ENCODE measurements at places on chromosomes 3 and 15.
A peak's percentile ranks its signal among the peaks of the same experiment; 100 is the strongest.

- DNase-seq: no peak
Observed at GRCh38 chr3:73164622-73165021, 103.2 kb downstream of the EBLN2 start.

DNA sequence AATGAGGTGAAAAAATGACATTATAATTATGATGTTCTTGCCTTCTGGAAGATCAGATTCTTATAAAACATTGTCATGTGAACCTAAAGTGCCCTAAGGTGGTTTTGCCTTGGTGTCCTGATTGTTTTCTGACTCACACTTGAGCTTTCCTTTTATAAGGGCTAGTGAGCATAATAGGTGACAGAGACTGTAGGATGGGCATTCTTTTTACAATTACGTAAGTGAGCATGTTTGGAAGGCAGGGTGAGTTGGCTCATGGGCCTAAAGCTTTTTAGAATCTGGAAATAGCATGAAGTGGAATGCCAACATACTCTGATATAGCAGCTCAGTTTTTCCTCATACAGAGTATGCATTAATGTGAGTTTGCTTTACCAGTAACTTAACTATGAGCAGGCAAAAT, 41.2 kb downstream of the CRYBG3 start:
- no peak for DNase-seq

DNA sequence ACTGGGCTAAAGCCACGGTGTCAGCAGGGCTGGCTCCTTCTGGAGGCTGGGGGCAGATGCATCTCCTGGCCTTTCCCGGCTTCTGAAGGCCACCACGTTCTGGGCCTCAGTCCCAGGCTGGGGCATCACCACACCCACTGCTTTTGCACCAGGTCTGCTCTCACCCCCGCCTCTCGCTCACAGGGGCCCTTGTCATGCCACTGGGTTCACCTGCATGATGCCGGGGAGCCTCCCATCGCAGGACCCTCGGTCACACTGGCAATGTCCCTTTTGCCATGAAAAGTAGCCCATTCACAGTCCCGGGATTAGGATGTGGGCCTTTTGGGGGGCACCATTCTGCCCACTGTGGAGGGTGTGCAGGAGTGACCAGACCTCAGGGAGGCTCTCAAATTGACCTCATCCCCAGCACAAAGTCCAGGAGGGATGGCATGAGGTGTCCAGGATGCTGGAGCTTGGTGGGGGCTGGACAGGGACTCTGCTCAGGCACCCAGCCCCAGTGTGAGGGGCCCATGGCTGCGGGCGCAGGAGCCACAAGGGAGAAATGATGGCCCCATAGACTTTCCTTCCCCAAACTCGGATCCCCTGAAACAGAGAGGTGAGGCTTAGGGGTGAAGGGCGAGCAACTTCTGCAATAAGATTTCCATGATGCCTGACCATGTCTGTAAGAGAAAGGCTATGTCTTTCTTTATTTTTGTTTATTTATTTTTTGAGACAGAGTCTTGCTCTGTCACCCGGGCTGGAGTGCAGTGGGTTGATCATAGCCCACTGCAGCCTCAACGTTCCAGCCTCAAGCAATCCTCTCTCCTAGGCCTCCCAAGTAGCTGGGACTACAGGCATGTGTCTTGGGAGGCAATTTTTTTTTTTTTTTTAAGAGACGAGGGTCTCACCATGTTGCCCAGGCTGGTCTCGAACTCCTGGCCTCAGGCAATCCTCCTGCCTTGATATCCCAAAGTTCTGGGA, 189.1 kb downstream of the GOLGA6L6 start:
- DNase-seq: no peak

DNA sequence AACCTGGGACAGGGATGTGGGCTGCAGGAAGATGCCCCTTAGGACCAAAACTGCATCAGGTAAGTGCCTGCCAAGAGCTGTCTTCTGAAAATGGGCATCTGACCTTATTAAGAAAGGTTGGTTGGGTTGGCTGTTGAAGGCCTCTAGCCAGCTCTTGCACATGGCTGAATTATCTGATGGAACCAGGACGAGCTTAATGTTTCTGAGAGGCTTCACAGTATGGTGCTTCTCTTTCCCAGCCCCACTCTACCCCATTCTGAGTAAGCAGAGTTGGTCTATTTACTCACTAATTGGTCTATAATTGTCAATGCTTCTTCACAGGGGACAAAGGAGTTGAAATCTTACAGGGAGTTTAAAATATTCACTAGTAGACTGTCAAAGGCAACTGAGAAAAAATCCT, 48.4 kb downstream of the DTWD1 start:
- no peak for DNase-seq

GRCh38 chr15:70664494-70664893, 98.9 kb downstream of the UACA start:
- no peak for DNase-seq

GRCh38 chr3:28286595-28286994, 45.2 kb downstream of the CMC1 start:
- no peak for DNase-seq

GRCh38 chr3:149448331-149448831, 26.1 kb upstream of the TM4SF4 start:
- DNase-seq: no peak

DNA sequence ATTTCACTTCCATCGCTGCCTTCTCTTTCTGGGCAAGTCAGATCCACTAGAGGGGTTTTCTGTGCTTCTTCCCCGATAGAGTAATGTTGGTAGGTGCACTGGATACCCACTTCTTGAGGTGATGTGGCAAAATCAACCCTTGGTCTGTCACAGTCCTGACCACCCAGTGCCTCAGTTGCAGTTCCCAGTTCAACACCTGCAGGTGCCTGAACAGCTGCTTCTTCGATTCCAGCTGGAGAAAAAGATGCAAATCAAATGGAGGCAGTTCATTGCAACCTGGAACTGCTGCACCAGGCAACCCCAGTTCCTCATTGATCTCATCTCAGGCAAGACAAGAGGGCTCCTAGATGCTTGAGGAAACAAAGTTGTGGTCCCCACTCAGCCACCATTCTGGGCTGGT, 186.6 kb downstream of the UBE2E2 start:
- DNase-seq: no peak

- no peak for DNase-seq
Observed at GRCh38 chr3:171357721-171358120, 102.5 kb downstream of the TNIK start.

- no peak for DNase-seq
Observed at GRCh38 chr3:80535286-80535685, 767.5 kb upstream of the ROBO1 start.

GRCh38 chr3:6878731-6879130, 17.8 kb downstream of the GRM7 start:
- DNase-seq: no peak

DNA sequence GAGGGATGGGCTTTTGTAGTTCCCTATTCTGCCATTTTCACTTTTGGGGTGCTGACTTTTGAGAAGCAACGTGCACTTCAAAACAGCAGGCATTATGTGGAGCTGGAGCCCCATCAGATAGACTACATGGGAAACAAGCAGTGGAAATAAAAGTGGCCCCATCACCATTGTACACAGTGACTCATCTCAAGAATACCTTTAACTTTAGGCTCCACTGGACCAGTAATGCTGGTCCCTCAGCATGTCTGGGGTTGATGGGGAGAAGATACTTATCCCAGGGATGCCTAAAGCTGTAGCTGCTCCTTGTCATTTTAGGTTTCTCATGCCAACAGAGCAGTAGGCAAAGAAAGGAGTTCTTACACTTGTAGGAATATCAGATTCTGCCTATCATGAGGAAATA, 45.0 kb downstream of the LSM3 start:
- DNase-seq: no peak

GRCh38 chr15:63318344-63318743, 40.9 kb downstream of the APH1B start:
- DNase-seq: no peak

DNA sequence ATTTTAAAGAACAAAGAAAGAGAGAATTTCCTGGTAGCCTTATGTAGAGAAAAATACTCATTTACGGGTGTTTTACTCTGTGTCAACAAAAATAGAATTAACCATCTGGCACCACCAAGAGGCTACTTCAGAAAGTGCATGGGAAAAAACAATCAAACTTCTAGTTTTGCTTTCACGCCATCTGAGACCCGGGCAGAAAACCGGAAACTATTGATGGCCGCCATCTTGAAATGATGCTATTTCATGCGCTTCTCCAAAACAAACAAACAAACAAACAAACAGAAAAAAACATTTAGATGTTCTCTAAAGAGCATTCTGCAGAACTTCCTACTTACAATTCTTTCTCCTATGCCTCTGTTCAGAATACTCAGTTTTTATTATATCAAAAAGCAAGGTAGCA, 49.4 kb upstream of the SYNPR start:
- DNase-seq: no peak

GRCh38 chr3:170330366-170330765, 27.1 kb upstream of the SKIL start:
- DNase-seq: no peak

DNA sequence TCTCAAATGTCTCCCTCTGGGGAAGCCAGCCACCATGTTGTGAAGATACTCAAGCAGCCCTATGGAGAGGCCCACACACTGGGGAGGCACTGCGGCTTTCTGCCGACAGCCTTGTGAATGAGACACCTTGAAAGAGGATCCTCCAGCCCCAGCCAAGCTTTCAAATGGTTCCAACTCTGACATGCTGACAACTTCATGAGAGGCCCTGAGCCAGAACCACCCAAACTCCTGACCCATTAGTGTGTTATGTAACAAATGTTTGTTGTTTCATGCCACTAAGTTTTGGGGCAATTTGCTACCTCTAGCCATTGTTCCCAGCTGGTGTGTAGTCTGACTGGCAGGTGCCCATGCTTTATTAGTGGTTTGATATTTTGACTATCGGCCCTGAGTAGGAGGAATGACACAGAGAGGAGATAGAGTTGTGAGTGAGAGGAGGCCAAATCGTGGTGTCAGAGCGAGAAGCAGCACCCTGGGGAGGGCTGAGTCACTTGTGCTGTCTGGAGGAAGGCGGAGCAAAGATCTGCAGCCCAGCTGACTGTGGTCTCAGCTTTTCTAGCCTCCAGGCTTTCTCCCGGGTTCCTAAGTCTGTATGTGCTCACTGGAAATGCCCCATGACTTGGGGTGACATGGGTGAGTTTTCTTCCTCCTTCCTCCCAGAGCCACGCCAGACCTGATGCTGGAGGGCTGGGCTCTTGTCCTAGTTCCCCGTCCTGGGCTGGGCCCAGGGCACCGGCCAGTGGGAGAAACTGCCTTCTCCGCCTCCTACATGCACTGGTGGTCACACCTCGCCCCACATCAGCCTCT, 56.7 kb upstream of the BLM start:
- peak; percentile 69 for DNase-seq

DNA sequence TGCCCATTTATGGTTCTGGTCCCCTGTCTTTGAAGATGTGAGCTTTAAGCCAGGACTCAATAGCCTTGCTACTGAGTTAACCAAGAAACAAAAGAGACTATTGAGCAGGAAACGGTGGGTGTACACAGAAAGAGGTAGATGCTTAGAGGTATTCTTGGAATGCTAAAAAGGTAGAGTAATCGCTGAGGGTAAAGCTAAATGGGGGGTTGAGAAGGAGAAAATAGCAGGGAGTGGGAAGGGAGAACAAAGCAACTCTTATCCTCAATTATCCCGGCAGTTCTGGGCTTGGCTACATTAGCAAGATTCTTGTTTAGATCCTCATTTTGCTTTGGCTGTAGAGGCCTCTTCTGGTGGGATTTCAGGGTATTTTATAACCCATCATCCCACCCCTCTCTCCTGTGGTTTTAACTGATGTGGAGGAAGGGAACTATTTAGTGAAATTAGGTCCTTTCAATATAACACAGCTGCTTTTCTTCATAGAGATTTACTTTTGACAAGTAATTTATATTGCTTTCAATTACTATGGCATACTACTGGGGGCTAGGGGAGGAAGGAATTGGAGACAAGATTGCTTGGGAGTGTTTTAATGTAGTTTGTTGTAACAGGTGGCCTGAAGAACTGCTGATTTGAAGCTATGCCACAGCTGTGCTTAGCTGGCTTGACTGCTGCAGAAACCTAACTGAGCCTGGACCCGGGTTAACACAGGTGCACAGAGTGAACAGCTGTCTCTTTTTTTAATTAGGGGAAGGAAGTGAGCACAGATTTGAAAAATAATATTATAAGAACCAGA, 234.3 kb upstream of the CCDC54 start:
- DNase-seq: no peak

GRCh38 chr15:33089878-33090757, 104.4 kb downstream of the FMN1 start:
- DNase-seq: no peak

DNA sequence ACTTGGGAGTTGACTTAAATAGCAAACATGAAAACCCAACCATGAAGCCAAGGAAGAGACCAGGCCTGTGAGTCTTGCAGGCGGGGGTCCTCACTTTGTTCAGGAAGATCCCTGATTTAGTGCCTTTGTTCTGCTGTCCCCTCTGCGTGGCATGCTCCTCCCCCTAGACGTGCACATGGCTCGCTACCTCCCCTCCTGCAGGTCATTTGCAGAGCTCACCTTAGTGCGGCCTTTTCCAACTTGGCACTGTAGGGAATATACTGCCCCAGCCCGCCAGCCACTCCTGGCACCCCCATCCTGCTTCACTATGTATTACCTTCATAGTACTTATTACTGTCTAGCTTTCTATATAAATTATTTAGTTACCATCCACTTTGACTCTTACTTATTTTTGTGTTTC, 18.3 kb downstream of the GXYLT2 start:
- no peak for DNase-seq

GRCh38 chr3:128917291-128917690, 37.9 kb downstream of the ACAD9 start:
- DNase-seq: no peak

DNA sequence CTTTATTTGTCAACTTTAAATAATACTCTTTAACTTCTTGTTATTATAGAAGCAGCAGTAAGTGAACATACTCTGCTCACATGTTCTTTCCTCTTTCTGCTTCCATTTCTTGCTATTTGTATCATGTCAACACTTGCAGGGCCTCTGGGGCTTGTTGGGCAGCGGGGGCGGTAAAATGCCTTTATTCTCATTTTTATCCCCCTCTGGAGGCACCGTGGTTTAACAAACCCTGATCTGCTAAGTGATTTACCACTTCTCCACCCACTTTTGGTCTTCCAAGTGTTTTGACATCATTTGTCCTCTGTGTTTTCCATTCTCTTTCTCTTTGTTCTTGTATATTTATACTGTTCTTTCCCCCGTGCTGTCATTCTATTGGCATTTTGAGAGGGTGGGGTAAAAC, 33.9 kb downstream of the SCN10A start:
- no peak for DNase-seq

GRCh38 chr15:79724312-79724711, 172.5 kb downstream of the MTHFS start:
- DNase-seq: no peak

DNA sequence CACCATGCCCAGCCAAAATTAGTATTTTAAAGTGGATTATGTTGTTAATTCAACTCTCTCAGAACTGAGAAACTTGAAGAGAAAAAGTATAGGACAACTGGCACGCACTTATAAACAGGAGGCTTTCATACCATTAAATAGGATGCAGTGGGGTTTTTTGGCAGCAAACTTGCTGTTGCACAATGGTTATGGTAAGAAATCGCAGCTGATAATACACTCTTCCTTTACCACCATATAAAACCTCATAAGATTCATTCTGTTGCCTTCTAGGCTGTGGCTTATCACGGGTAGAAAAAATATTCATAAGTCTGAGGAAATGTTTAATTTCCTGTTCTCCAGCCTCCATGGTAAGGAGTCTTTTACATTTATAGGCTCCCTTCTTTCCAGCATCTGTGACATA, 95.3 kb downstream of the TMCO5A start:
- no peak for DNase-seq
